ENCODE measurements at places on chromosomes 6 and 20.
A peak's percentile ranks its signal among the peaks of the same experiment; 100 is the strongest.

GRCh38 chr6:141758430-141758829, 374.3 kb upstream of the GJE1 start:
- no peaks in the 10 kb centered on the region for H3K27me3 ChIP-seq
- no peak for DNase-seq
- H3K36me3 ChIP-seq = no peaks in the 10 kb centered on the region

GRCh38 chr6:5208057-5208456, 52.7 kb downstream of the LYRM4 start:
- no peaks in the 10 kb centered on the region for H3K27me3 ChIP-seq
- peaks cover 11% of the 10 kb centered on the region for H3K36me3 ChIP-seq
- H3K4me3 ChIP-seq = no peak overlapping the region
- no peak overlapping the region for H3K27ac ChIP-seq

- no peak for DNase-seq
- H3K27ac ChIP-seq = no peak overlapping the region
- H3K4me1 ChIP-seq = no peaks in the 10 kb centered on the region
- no peaks in the 10 kb centered on the region for H3K27me3 ChIP-seq
These were observed 81.3 kb downstream of the SAMD5 start for GRCh38 chr6:147589739-147590250.

DNA sequence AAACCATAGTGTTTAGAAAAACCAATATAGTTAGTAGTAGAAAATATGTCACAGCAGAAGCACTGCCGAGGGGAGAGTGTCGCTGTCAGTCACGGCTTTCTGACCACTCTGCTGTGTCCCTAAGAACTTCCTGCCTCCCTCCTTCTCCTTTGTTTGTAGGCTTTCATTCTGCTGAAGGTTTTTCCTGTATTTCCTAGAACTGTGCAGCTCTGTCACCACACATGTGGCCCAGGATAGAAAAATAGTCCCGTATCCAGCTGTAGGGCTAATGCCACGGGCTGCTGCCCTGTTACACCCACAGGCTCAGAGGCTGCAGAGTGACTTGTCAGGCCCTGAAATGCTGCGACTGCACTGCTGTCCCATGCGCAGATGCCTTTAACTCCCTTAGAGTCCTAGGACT, 52.6 kb upstream of the SYNJ2 start:
- no peak for DNase-seq
- H3K4me1 ChIP-seq = no peaks in the 10 kb centered on the region
- peaks cover 35% of the 10 kb centered on the region for H3K36me3 ChIP-seq
- no peak overlapping the region for H3K4me3 ChIP-seq

GRCh38 chr20:30949761-30950160, 307.7 kb upstream of the DEFB115 start:
- no peak for DNase-seq
- H3K27ac ChIP-seq = no peak overlapping the region
- H3K36me3 ChIP-seq = no peaks in the 10 kb centered on the region

- no peaks in the 10 kb centered on the region for H3K36me3 ChIP-seq
- no peak for DNase-seq
- H3K27me3 ChIP-seq = no peaks in the 10 kb centered on the region
- no peak overlapping the region for H3K4me3 ChIP-seq
- peaks cover 8% of the 10 kb centered on the region for H3K4me1 ChIP-seq
- H3K27ac ChIP-seq = peak overlapping the region; percentile 100
These were observed 291.6 kb downstream of the SOX4 start for GRCh38 chr6:21885111-21885510.

DNA sequence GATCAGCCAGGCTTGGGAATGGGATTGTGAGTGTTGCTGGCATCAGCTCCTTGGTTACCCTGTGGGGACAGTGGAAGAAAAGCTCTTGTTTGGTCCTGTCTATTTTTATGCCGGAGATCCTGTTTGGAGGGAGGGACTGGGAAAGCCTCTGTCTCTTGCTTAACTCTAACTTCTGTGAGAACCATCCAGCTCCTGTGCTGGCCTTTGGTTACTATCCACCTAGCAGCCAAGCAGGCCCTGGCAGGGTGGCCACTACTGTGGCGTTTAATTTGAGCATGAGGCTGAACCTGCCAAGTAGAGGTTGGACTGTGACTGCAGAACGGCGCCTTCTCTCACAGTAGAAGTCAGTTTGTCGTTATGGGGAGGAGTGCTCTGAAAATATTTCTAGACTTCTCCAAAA, 193.3 kb downstream of the UTRN start:
- H3K27ac ChIP-seq = no peak overlapping the region
- H3K36me3 ChIP-seq = peaks cover 9% of the 10 kb centered on the region
- H3K4me1 ChIP-seq = peaks cover 2% of the 10 kb centered on the region
- no peak for DNase-seq
- H3K27me3 ChIP-seq = no peaks in the 10 kb centered on the region

- no peak overlapping the region for H3K4me3 ChIP-seq
- H3K27ac ChIP-seq = no peak overlapping the region
- H3K36me3 ChIP-seq = no peaks in the 10 kb centered on the region
- no peaks in the 10 kb centered on the region for H3K27me3 ChIP-seq
- H3K4me1 ChIP-seq = no peaks in the 10 kb centered on the region
- DNase-seq = no peak
These were observed 106.4 kb downstream of the ASCC3 start for GRCh38 chr6:100774681-100775080.

GRCh38 chr6:5241252-5241651, 19.5 kb downstream of the LYRM4 start:
- H3K4me3 ChIP-seq = no peak overlapping the region
- H3K27ac ChIP-seq = no peak overlapping the region
- H3K36me3 ChIP-seq = peaks cover 13% of the 10 kb centered on the region
- H3K27me3 ChIP-seq = no peaks in the 10 kb centered on the region

DNA sequence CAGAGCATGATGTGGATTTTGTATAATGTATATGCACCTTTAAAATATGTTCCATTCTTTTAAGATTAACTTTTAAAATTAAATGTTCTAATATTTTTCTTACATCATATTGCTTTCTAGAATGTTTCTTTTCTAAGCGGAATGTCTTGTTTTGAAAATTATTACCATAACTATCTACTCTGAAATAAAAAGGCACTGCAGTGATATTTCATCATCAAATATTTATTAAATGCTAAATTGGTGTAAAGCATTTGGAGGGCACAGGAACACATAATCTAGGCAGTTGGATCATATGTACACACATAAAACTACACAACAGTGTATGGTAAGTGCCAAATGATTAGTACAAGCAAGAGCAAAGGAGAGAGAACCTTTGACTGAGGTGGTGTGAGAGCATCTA, 13.8 kb downstream of the BICRAL start:
- H3K27ac ChIP-seq = no peak overlapping the region
- H3K27me3 ChIP-seq = no peaks in the 10 kb centered on the region
- no peak for DNase-seq
- H3K4me1 ChIP-seq = peaks cover 6% of the 10 kb centered on the region
- no peaks in the 10 kb centered on the region for H3K36me3 ChIP-seq
- H3K4me3 ChIP-seq = no peak overlapping the region

DNA sequence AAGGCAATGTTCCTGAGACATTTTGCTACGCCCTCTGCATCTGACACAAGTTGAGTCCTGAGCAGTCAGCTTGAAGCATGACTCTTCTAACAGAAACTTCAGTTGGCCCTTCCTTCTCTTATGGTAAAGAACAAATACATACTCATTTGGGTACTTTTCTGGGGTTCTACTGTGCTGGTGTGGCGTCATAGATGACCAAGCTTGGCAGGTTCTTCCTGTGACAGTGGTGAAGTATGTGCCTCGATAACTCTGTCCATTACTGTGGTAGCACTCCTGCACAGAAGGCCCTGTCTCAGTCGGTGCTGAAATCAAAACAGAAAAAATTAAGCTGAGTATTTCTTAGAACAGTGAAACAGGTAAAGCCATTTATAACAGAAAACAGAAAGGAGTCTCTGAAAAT, 152.5 kb downstream of the SLC22A3 start:
- H3K27ac ChIP-seq = no peak overlapping the region
- no peak overlapping the region for H3K4me3 ChIP-seq
- H3K36me3 ChIP-seq = no peaks in the 10 kb centered on the region
- H3K27me3 ChIP-seq = no peaks in the 10 kb centered on the region

DNA sequence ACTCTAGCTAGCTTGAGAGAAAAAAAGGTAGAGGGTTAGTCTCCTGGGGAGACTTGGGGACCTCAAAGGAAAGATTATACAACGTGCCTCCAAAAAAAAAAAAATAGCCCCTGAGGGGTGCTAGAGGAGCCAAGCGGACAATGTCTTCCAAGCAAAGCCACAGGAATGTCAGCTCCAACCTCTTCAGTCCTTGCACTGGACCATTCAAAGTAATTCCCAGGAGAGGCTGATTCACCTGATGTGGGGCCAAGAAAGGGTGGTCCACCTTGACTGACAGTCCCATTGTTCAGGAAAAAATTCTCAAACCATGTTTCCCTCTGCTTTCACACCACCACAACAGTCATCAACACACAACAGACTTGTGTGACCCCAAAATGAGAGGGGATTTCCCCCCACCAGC, 30.7 kb downstream of the ASIP start:
- DNase-seq = peak; percentile 28
- H3K4me3 ChIP-seq = no peak overlapping the region

- no peak for DNase-seq
- peaks cover 16% of the 10 kb centered on the region for H3K4me1 ChIP-seq
These were observed 2.3 kb downstream of the RAMACL start for GRCh38 chr6:166584155-166584554.

DNA sequence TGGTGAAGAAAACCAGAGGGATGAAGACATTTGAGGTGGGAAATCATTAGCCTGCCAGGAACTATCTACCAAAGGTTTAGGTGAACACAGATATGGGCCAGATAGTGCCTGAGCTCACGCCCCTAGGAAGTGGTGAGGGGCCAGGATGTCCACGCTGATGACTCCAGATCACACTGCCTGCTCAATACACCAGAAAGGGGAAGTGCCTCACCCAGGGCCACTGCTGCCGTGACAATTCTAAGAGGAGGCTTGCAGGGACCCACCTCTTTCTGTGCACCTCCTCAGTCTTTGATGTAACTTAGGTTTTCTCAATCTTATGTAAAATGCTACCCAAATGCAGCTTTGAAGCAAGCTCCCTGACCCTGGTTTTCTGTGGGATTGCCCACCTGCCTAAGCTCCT, 5.4 kb upstream of the RAB44 start:
- no peak overlapping the region for H3K27ac ChIP-seq
- H3K36me3 ChIP-seq = peaks cover 7% of the 10 kb centered on the region
- H3K4me3 ChIP-seq = no peak overlapping the region
- no peak for DNase-seq

DNA sequence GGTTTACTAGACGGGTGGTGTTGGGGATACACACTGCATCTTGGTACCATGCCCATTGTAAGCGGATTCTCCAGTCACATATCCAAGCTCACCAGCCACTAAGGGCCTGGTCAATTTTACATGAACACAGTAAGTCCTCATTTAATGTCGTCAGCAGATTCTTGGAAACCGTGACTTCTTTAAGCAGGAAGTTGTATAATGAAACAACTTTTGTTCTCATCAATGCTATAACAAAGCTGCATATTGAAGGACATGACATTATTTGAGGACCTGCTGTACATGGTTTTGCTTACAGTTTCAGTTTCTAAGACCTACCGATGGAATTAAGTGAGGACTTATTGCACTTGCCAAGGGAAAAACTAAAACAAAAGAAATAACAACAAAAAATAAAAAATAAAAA, 295.6 kb downstream of the SYNE1 start:
- H3K4me1 ChIP-seq = peaks cover 8% of the 10 kb centered on the region
- H3K27me3 ChIP-seq = no peaks in the 10 kb centered on the region
- H3K4me3 ChIP-seq = no peak overlapping the region
- peaks cover 85% of the 10 kb centered on the region for H3K36me3 ChIP-seq
- no peak for DNase-seq
- no peak overlapping the region for H3K27ac ChIP-seq

- DNase-seq = peak; percentile 51
- peaks cover 5% of the 10 kb centered on the region for H3K4me1 ChIP-seq
- H3K36me3 ChIP-seq = no peaks in the 10 kb centered on the region
- no peak overlapping the region for H3K27ac ChIP-seq
- peak overlapping the region; percentile 78 for H3K4me3 ChIP-seq
These were observed 927 bp downstream of the IL20RA start for GRCh38 chr6:137043710-137044365.

GRCh38 chr6:97052152-97052787, 127.7 kb downstream of the KLHL32 start:
- no peaks in the 10 kb centered on the region for H3K36me3 ChIP-seq
- peaks cover 3% of the 10 kb centered on the region for H3K27me3 ChIP-seq
- H3K27ac ChIP-seq = no peak overlapping the region
- no peak for DNase-seq
- no peaks in the 10 kb centered on the region for H3K4me1 ChIP-seq

DNA sequence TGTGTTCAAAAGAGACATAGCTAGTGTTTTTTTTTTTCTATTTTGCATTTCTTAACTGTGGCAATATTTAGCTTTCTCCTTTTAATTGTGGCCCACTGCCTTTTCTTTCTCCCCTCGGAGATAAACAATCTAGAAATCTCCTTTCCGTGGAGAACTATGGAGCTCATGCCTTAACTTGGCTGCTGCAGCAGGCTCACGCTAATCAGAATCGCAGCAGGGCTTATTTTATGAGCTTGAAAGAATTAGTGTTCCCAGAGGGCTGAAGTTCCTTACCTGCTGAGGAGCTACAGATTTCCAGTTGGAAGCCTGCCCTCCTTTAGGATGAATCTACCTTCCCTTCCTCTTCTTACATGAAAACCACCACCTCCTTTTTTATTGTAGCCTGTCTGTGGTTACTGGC, 35.6 kb downstream of the CTNNBL1 start:
- H3K36me3 ChIP-seq = no peaks in the 10 kb centered on the region
- no peak overlapping the region for H3K27ac ChIP-seq
- H3K4me3 ChIP-seq = no peak overlapping the region
- H3K27me3 ChIP-seq = no peaks in the 10 kb centered on the region

GRCh38 chr6:36054415-36054814, 26.8 kb downstream of the MAPK14 start:
- no peak overlapping the region for H3K4me3 ChIP-seq
- H3K27me3 ChIP-seq = no peaks in the 10 kb centered on the region
- H3K36me3 ChIP-seq = peaks cover 43% of the 10 kb centered on the region
- DNase-seq = no peak
- no peak overlapping the region for H3K27ac ChIP-seq

DNA sequence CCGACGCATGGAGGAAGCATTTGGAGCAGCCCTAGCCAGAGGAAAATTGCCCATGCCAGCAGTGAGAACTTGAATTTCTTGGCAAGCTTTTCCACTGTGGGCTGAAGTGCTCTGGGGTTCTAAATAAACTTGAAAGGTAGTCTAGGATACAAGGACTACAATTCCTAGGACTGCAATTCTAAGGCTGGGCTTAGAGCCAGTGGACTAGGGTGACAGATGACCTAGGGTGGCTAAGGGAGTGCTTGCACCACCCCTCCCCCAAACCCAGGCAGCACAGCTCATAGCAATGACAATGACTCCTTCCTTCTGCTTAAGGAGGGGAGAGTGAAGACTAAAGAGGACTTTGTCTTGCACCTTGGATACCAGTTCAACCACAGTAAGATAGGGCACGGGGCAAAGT, 122.3 kb downstream of the THBS2 start:
- no peaks in the 10 kb centered on the region for H3K36me3 ChIP-seq
- no peak overlapping the region for H3K4me3 ChIP-seq
- H3K4me1 ChIP-seq = no peaks in the 10 kb centered on the region
- H3K27ac ChIP-seq = no peak overlapping the region
- no peak for DNase-seq

DNA sequence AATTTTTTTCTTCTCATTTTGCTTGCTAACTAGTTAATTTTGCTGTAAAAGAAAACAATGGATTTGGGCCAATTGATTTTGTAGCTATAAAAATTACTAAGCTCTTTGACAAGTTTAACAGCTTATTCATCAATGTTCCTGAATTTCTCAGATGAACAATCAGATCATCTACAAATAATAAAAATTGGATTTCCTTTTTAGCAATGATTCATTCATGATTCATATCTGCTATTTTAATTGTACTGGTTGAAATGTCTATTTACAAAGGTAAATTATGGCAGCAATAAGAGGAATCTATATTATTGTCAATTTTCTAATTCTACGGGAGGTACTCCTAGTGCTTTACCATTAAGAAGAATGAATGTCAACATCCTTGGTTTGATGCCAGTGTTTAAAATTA, 178.8 kb upstream of the BTBD3 start:
- no peak for DNase-seq
- H3K27me3 ChIP-seq = no peaks in the 10 kb centered on the region
- H3K4me1 ChIP-seq = no peaks in the 10 kb centered on the region
- no peak overlapping the region for H3K4me3 ChIP-seq
